ENCODE measurements at places on chromosomes 3 and 15.

- DNase-seq = no peak
These were observed 53.8 kb downstream of the ATP8B4 start for GRCh38 chr15:50065279-50065678.

DNA sequence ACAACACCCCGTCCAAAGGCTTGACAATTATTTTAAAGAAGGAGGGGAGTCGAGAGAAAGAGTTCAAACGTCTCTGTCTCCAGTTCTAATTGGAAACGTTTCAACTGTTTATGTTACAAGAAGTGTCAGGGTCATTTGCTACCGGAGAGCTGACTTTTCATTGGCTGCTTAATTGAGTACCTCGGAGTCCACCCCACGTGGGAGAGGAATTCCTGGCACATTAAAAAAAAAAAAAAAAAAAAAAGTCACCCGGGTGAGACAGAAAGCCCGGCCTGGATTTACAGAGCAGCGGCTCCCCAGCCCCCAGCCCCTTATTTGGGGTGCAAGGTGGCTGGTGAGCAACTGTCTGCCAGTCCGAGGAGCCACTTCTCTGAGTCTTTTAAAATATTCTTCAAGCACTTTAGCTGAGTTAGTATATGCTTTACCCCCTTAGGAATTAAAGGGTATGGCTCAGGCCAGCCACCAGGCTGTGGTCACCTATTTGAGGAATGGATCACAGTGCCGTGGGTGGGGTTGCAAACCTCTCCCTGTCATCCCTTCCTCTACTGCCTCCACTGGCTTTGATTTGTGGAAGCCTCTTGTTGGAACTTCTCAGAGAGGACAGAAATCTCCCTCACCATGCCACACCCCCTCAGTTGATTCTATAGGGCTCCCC, 3.9 kb upstream of the TLE3 start:
- DNase-seq = no peak

- DNase-seq = no peak
These were observed 123.2 kb upstream of the SLC7A14 start for GRCh38 chr3:170709046-170709445.

- no peak for DNase-seq
These were observed 69.7 kb downstream of the CACNA2D3 start for GRCh38 chr3:54192026-54192425.

DNA sequence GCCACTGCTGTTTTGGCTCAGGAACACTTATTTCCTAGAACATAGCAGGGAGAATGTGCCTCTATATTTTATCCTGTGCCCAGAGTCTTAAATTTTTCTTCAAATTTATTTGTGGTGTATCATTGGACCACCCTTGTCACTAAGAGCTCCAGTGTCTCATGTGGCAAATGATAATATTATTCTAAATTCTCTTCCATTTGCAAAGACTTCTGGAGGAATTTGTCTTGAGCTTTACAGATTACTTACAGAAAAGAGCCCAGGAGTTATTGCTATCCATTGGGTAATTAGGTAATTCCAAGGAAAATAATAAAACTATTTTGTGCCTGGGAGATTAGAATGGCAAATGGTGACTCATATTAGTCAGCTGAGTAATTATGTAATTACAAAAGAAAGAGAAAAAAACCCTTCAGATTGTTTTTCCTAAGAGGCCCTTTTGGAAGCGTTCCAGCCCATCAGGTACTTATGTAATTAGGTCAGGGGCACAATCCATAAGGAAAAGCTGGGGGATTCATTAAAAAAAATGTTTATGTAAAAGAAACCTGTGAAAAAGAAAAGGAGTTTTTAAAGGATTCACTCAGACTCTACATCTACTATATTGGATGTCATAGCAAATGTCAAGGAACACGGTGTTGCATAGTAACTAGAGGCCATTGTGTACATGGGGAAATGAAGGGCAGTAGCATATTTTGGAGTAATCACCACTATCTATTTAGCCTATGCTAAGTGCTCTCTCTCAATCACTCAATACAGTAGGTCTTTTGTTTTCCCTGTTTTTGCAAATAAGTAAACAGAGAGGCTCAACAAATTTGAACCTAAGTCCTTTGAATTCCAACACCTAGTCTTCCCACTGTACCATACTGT, 380.9 kb upstream of the RARB start:
- no peak for DNase-seq

GRCh38 chr3:153284282-153284938, 122.4 kb downstream of the RAP2B start:
- DNase-seq = peak; percentile 51

GRCh38 chr15:60830479-60830878, 351.5 kb upstream of the ICE2 start:
- DNase-seq = no peak

- DNase-seq = no peak
These were observed 728.4 kb upstream of the GOLIM4 start for GRCh38 chr3:168824107-168824506.

GRCh38 chr3:98027085-98027446, 8.0 kb downstream of the GABRR3 start:
- no peak for DNase-seq

DNA sequence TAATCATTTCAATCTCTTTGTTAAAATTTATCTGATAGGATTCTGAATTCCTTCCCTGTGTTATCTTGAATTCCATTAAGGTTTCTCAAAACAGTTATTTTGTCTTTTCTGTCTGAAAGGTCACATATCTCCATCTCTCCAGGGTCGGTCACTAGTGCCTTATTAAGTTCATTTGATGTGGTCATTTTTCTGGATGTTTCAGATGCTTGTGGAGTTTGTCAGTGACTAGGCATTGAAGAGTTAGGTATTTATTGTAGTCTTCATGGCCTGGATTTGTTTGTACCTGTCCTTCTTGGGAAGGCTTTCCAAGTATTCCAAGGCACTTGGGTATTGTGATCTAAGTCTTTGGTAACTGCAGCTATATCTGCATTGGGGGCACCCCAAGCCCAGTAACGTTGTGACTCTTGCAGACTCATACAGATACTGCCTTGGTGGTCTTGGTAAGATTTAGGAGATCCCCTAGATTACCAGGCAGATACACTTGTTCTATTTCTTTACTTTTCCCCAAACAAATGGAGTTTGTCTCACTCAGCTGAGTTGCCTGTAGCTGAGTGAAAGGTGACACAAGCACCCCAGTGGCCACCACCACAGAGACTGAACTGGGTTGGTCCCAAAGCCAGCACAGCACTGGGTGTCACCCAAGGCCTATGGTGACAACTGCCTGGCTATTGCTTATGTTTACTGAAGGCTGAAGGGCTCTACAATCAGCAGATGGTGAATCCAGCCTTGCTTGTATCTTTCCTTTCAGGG, 18.9 kb upstream of the SLC27A2 start:
- no peak for DNase-seq

- no peak for DNase-seq
These were observed 8.8 kb downstream of the ARID3B start for GRCh38 chr15:74549816-74550215.

DNA sequence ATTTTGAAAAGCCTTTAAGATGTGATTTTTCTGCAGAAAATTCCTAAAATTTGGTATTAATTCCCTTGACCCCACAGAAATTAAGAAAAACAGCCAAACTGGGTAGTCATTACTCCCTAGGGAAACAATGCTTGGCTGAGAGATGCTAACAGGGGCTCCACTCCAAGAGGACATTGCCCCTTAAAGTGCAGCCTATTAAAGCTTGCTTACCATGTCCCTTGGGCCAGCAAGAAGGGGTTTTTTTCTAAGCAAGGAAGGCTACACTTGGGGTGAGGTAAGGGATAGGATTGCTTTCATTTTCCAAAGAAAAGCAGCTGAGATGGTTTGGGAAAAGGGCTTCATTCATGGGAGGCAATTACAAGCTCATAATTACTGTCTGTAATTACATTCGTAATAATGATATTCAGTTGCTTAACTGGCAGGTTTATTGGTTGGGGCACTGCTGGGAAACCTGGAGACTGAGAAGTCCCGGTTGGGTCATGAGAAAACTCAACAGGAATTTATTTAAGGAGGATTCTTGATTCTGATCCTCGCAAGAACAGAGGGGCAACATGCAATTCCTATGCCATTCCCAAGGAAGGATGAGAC, 247.5 kb downstream of the NR1D2 start:
- no peak for DNase-seq

DNA sequence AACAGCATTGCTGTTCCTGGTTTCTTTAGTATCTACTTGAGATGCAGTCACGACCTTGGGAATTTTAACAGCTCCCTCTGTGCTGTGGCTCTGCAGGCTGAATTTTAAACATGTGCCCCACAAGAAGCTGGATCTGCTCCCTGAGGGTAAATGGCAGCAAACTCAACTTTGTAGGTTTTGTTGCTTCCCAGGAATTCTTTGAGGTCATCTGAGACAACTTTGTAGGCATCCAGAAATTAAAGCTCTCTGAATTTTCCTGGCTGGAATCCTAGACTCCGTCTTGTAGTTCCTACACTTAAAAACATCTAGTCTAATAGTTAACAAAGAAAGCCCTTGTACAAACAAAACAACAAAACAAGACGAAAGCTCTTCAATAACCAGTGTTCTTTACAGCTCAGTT, 366.3 kb downstream of the FEZF2 start:
- DNase-seq = no peak

- no peak for DNase-seq
These were observed 52.4 kb downstream of the VGLL3 start for GRCh38 chr3:86938416-86939105.

DNA sequence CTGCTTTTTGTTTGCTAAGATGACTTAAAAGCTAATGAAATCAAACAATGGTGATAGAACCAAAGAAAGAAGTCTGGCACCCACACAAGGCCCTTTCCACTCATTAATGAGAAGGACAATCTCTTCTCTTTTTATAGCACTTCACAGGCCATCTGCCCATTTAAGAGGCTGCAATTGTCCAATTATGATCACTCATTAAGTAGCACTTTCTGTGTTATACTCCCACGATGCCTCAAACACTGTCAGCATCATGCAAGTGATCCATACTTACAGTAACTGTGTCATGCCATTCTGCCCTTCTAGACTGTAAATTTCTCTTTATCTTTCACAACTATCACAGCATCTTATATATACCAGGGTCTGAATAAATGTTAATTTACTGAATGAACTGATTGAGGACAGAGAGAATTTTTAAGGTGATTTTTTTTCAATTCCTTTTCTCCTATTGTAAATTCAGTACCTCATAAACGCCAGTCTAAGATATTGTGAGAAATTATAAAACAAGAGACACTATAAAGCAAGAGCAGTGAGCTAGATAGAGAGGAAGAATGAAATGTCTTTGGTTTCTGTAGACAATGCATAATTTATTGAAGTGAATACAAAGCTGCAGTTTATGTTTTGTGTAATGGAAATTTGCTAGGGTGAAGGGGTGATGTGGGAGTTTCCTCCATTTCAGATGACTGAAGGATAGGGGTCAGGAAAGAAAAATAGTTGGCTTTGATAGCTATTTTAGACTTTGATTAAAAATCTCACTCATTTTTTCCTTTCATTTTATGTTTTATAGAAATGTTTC, 17.3 kb downstream of the CD200 start:
- DNase-seq = no peak

GRCh38 chr3:127035677-127036076, 52.8 kb downstream of the PLXNA1 start:
- no peak for DNase-seq
